ENCODE measurements at places on chromosomes 4 and X. TPM values are rescaled to one million over a fixed set of nuclear protein-coding genes. Genes with fewer than 3 reads are reported as not detected.

DNA sequence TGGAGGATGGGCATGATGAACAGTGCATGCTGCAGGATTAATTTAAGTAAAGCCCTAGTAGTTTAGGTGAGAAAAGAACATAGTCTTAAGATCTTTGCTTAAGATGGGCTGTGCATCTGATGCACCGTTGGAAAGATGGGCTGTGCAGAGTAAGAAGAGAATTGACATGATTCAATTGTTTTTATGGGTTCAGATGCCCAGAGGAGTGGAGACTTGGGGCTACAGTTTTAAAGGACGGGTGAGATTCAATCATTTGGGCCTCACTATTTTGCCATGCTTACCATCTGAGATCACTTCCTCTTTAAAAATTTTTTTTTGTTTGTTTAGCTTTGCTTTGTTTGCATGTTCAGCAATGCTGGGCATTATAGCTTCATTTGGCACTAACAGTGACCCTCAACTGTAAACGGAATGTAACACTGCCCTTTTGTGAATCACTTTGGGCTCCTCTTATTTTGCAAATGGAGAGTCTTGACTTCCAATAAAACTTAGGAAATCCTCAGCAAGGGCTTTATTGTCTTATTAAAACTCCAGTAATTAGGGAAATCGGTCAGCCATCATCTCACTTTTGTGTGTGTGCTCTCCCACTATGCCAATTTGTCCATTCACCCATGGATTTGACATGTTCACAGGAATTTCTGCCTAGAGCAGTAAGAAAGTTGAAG is 216.1 kb upstream of the TLL1 start:
- H3K4me1 ChIP-seq = no peaks in the 10 kb centered on the region
- no peaks in the 10 kb centered on the region for H3K27me3 ChIP-seq
- no peaks in the 10 kb centered on the region for H3K36me3 ChIP-seq

GRCh38 chr4:150585611-150586010 is 3.7 kb downstream of the MAB21L2 start:
- H3K4me3 ChIP-seq = no peak overlapping the region
- no peak for DNase-seq
- no peaks in the 10 kb centered on the region for H3K4me1 ChIP-seq
- no peaks in the 10 kb centered on the region for H3K36me3 ChIP-seq
- H3K27me3 ChIP-seq = no peaks in the 10 kb centered on the region

Gene INTS6L
- 20.5 TPM for total RNA-seq

GRCh38 chr4:183249854-183250253 is 70.2 kb downstream of the CLDN22 start:
- DNase-seq = no peak
- no peaks in the 10 kb centered on the region for H3K36me3 ChIP-seq
- no peak overlapping the region for H3K27ac ChIP-seq

Gene AMTN
- total RNA-seq = not detected

DNA sequence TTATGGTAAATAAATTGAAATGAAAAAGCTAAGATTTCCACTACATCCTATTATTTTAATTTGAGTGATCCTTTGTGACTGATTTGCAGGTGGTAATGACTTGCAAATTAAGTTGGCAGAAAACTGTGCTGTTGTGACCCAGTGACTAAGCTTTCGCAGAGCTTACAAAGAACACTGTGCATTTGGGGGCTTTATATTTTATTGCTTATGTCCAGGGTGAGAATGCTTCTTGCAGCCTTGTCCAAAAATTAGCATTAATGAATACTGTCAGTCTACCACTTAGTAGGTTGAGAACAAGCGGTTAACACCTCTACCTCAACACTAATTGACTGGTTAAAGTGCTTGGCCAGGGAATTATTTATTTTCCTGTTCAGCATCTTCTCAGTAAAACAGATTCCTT is 991.3 kb upstream of the DIAPH2 start:
- no peak for DNase-seq
- no peaks in the 10 kb centered on the region for H3K4me1 ChIP-seq
- H3K27ac ChIP-seq = no peak overlapping the region

GRCh38 chr4:124941267-124941666 is 228.7 kb upstream of the ANKRD50 start:
- no peaks in the 10 kb centered on the region for H3K27me3 ChIP-seq
- no peaks in the 10 kb centered on the region for H3K4me1 ChIP-seq
- no peaks in the 10 kb centered on the region for H3K36me3 ChIP-seq

Gene MAGEA10
- total RNA-seq = not detected
